Mammary epithelial cell (primary cell): ENCODE measurements at places on chromosomes 2 and 18. TPM values are rescaled to one million over a fixed set of nuclear protein-coding genes. Genes with fewer than 3 reads are reported as not detected.
A peak's percentile ranks its signal among the peaks of the same experiment; 100 is the strongest.

WDPCP gene
- 1.8 TPM for polyA plus RNA-seq

DNA sequence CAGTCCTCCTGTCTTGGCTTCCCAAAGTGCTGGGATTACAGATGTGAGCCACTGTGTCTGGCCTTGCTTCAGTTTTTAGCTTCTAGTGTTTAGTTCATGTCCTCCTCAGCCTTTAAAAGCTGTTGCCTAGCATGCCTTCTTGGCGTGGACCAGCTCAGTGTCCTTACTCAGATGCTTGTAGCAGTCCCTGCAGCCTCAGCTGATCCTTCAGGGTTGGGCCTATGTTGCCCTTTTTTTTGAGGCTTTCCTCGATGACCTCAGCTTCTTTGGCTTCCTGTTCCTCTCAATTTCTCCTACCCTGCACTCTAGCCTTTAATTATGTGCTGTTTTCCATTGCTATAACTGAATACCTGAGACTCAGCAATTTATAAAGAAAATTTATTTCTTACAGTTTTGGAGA, 57.7 kb downstream of the TANC1 start:
- no peak for DNase-seq

DNA sequence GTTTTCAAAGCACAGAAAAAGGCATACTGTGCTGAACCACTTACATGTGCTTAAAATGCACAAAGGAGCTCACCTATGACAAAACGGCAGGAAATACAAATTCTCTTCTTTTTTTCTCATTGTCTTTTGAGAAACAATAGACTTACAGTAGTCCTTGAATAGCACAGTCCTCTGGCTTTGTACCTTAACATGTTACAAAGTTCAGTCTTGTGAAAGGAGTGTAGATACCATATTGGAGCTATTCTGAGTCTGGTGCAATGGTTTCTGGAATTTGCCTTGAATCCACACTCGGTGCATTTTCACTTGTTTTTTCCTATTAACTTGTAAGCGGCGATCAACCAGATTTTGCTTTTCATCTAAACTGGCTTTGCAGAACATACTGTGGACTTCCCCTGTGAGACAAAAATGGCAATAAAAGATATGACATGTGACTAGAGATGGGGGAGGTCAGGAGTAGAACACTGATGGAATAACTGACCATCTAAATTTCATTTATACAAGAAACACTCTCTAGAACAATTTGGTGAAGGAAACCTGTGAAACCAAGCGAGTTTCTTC, 109.7 kb downstream of the METTL8 start:
- no peak for DNase-seq

HOXD10 gene
- not detected for polyA plus RNA-seq

TTC31 gene
- polyA plus RNA-seq = 17.6 TPM

COL4A4 gene
- 0.01 TPM for polyA plus RNA-seq

APOB gene
- polyA plus RNA-seq = not detected

GAREM1 gene
- 5.9 TPM for polyA plus RNA-seq

DNA sequence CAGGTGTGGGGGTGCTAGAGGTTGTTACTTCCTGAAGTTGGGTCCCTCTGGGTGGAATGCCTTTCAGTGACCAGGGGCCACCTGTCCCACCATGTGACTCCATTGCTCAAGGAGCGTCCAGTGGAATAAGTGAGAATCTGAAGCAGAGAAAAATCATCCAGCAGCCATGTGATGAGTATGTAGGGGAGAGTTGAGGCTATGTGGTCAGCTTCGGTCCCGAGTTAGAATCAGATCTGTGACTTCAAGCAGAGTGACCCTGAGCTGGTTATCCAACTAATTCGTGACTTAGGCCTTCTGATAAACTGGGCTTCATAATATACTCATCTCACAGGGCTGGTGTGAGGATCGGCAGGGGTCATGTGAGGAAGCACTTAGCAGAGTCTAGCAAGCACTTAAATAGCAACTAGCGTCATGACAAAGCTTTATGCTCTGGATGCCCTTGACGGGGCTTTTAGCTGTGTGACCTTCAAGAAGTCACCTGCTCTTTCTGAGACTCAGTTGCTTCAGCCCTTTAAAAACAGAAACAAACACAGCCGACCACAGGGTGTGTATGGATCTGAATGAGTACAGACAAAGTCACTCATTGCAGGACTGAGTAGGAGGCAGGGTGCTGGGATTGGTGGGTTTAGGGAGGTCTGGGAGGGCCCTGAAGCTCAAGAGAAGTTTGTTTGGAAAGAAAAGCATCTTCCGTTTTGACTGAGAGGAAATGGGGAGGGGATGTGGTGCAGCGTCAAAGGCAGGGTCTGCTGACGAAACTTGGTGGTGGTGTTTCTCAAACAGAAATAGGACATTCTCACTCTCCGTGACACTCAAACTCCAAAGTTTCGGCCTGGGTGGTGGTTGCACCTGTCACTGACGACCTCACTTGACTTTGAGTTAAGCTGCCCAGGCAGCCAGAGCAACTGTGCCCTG, 264.0 kb upstream of the CXCR4 start:
- DNase-seq = no peak

- no peak for DNase-seq
These were observed 19.6 kb downstream of the MTERF4 start for GRCh38 chr2:241082341-241083090.

DNA sequence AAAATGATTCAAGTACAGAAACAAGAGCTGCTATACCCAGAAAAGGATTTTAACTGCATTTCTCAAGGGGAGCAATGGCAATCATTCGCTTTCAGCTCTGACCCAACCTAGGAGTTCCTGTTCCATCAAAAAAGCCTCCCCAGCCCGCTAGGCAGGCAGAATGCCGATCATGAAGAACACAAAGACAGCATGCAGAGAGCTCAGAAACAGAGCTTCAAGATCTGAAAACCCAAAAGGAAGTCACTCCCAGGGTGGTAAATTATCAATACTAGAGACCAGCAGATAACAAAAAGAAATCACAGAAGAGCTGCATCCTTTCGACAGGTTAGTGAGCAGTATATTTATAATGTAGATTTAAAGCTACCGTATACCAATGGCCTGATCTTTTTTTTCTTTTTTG, 84.8 kb upstream of the CRIM1 start:
- DNase-seq = no peak

DNA sequence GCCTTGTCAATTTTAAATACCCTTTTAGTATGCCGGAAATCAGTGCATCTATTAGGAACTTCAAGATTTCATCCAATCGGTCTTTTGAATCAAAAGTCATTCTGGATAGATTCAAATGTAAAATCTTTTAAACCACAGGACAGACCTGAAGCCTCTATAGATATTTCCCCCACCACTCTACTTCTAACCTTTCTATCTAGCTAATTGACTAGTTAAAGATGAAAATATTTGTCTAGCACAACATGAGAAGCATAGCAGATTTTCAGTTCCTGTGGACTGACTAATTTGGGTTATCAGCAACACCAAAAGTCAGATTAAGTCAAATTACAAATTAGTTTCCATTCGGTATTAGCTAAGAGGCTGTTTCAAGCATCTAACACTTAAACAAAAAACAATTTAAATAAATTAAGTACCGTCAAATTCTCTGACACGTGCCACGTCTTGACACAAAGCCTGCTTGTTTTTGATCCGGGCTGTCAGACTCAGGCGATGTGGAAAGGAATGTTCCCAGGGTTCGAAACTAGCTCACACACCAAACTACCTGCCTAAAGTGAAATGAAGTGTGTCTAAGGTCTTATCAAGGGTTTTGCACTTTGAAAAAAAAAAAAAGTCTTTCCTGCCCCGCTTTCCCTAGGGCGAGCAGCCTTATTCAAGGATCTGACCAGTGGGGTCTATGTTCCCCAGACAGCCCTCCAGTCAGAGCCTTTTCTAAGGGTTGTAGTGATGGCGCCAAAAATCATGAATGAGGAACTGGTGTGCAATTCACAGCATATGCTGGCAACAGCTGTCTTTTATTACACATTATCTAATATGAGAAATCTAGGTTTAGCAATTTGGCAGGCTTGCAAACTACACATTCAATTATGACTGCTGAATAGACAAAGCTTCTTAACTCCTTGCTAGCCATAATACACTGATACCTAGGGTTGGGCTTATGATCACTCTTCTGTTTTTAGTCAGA, 4.7 kb downstream of the CYTIP start:
- DNase-seq = no peak

DNA sequence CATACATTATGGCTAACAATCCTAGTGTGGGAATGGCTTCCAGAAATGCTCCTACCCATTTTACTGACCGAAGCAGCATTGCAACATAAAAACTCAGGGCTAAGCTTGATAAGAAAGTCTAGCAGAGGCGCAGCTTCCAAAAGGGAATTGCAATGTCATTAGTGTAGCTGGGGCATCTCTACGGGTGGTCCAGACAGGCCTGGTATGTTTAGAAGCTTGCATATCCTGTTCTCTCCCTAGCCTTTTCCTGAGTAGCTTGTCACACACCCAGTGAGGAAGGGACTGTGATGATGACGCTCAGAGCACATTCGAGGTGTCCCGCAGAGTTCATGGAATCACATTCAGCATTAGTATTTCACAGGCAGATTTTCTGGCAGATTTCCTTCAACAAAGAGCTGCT, 38.0 kb upstream of the COL5A2 start:
- no peak for DNase-seq

CXCR4 gene
- polyA plus RNA-seq = 0.03 TPM

DCDC2C gene
- polyA plus RNA-seq = not detected

GRCh38 chr2:149763358-149763757, 175.8 kb upstream of the MMADHC start:
- DNase-seq = no peak

RALB gene
- polyA plus RNA-seq = 52.5 TPM

ADCYAP1 gene
- not detected for polyA plus RNA-seq

GAL3ST2 gene
- polyA plus RNA-seq = not detected

GRCh38 chr2:20077411-20077940, 26.0 kb upstream of the LAPTM4A start:
- no peak for DNase-seq

DNA sequence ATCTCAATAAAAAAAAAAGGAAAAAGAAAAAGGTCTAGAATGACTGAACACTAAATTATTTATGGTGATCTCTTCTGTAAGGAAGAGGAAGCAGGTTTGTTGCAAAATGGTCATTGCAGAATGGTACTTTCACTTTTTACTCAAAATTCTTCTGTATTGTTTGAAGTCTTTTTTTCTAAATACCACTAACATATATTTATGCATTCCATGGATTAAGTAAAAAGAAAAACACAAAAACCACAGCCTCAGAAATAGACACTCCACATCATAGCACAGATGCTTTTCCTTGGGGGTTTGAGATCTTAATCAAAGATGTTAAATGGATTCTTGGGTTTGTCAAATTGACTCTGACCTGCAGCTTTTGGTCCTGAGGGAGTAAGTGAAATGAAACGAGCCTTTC, 47.4 kb downstream of the RHOB start:
- DNase-seq = no peak

GRCh38 chr2:174124181-174124580, 124.2 kb downstream of the OLA1 start:
- DNase-seq = no peak

CARF gene
- polyA plus RNA-seq = 3.3 TPM

SLC5A7 gene
- polyA plus RNA-seq = not detected

MIB1 gene
- polyA plus RNA-seq = 15.2 TPM

- DNase-seq = no peak
These were observed 36.0 kb upstream of the TEX51 start for GRCh38 chr2:126862730-126863129.

- peak; percentile 54 for DNase-seq
These were observed 5.6 kb downstream of the ATP5MC3 start for GRCh38 chr2:175175896-175176295.

DNA sequence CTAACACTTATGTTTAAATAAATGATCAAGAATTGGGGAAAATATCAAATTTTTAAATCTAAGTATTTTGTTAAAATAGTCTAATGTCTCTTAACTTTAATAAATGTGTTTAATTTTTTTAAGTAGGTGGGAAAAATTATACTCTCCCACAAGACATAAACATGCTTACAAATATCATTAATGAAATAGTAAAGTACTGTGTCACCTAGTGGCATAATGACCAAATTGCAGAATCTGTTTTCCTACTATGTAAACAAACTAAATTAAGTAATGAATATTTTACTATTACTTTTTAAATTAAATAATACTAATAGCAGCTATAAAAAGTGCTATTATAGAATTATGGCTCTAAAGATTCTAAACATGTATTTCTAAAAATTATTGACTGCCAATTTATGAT, 52.0 kb upstream of the CHAC2 start:
- DNase-seq = no peak

KLHL14 gene
- polyA plus RNA-seq = not detected

- no peak for DNase-seq
These were observed 18.7 kb upstream of the PUM2 start for GRCh38 chr2:20369366-20369765.

DNA sequence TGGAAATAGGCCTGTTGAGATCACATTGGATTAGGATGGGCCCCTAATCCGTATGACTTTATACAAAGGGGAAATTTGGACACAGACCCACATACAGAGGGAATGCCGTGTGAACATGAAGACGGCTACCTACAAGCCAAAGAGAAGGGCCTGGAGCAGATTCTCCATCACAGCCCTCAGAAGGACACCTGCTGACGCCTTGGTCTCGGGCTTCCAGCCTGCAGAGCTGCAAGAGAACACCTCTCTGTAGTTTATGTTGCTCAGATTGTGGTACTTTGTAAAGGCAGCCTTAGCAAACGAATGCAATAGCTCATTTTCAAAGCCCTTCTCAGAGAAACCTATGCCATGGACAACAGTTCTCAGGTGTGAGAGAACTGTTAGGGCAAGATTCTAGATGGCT, 86.1 kb downstream of the LONRF2 start:
- no peak for DNase-seq

IL1R1 gene
- 6.9 TPM for polyA plus RNA-seq

GRCh38 chr2:215514516-215514915, 78.6 kb upstream of the FN1 start:
- DNase-seq = no peak

ZSWIM2 gene
- not detected for polyA plus RNA-seq

DNA sequence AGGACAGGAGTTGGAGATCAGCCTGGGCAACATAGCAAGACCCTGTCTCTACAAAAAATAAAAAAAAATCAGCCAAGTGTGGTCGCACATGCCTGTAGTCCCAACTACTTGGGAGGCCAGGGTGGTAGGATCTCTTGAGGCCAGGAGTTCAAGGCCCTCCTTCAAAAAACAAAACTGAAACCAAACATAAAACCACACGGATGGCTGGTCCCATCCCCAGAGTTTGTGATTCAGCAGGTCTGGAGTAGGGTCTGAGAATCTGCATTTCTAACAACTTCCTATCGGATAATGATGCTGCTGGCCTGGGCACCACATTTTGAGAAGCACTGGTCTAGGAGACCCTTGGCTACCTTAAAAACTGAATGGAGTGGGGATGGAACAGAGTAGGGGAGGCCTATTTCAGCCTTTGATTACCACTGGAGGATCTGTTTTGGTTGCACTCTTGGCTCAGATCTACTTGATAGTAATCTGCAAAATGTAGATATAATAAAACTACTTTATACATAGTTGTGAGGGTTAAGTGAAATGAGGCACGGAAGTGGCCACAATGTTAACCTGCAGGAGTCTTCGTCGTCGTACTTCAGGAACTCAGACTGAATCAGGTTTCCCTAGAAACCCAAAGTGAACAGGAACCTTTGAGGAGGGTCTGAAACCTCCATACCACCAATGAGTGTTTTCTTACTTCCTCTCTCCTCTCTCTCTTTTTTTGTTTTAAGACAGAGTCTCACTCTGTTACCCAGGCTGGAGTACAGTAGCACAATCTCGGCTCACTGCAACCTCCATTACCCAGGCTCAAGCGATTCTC, 25.5 kb upstream of the NFE2L2 start:
- DNase-seq = no peak
